ENCODE measurements at places on chromosomes 3 and 15. TPM values are rescaled to one million over a fixed set of nuclear protein-coding genes. Genes with fewer than 3 reads are reported as not detected.

DNA sequence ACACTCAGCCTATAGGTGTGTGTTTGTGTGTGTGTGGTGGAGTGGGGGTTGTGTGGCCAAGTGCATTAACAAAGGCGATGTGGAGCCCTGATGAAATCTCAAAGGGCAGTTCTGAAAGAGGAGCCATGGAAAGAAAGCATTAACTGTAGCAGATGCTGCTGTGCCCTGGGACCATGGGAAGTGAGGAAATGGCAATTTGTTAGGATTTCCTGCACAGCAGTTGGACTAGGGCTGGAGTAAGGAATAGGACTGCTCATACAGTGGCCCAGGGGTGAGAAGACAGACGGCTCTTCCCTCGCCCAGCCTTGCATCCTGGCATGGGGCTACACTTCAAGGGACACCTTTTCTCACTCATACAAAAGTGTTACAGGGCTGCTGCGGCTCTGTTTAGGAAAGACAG lies 12.3 kb upstream of the ZBTB38 start:
- H3K27ac ChIP-seq = no peak overlapping the region
- no peak overlapping the region for H3K4me3 ChIP-seq
- H3K27me3 ChIP-seq = no peaks in the 10 kb centered on the region
- H3K4me1 ChIP-seq = peaks cover 11% of the 10 kb centered on the region

GRCh38 chr15:67409175-67409574 lies 111.8 kb upstream of the C15orf61 start:
- H3K4me1 ChIP-seq = peaks cover 14% of the 10 kb centered on the region
- H3K4me3 ChIP-seq = no peak overlapping the region

DNA sequence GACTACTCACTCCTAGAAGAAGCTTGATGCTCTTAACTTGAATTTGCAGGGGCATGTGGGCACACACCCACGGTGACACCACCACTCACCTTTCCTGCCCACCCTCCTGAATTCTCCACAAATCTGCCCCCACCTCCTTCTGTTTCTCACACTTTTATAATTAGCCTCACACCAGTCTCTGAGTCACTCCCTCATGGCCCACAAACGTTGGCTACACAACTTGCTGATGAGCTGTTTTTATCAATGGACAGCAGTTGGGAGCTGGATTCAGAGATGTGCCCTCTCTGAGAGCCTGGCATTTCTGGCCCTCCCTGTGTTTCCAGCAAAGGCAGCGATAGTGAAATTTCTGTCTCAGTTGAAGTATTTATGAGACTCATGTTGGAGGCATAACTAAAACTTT lies 1.3 kb downstream of the COLQ start:
- no peaks in the 10 kb centered on the region for H3K36me3 ChIP-seq
- no peaks in the 10 kb centered on the region for H3K27me3 ChIP-seq
- H3K4me3 ChIP-seq = no peak overlapping the region
- no peaks in the 10 kb centered on the region for H3K4me1 ChIP-seq
- DNase-seq = no peak
- no peak overlapping the region for H3K27ac ChIP-seq

GRCh38 chr3:136772709-136773108 lies 20.5 kb upstream of the STAG1 start:
- no peak overlapping the region for H3K27ac ChIP-seq
- H3K27me3 ChIP-seq = no peaks in the 10 kb centered on the region
- no peak overlapping the region for H3K4me3 ChIP-seq
- H3K36me3 ChIP-seq = no peaks in the 10 kb centered on the region
- no peaks in the 10 kb centered on the region for H3K4me1 ChIP-seq

DNA sequence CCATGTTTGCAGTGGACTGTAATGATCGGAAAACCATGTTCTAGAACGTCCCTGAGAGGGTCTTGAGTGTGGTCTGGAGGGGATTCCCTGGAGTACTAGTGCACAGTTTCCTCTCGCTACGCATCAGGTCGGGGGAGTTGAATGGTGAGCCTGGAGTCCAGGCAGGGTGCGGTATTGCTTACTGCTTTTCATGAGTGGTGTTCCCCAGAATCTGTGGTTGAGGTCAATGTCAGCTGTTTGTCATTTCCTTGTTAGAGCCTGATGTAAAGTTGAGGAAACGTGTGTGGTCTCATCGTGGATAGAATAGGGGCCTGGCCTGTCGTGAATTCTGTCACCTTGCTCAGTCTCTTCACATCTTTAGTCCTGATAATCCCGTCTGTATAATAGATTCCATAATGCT lies 328.2 kb upstream of the LRRFIP2 start:
- H3K27me3 ChIP-seq = no peaks in the 10 kb centered on the region
- no peak for DNase-seq
- no peaks in the 10 kb centered on the region for H3K4me1 ChIP-seq

DNA sequence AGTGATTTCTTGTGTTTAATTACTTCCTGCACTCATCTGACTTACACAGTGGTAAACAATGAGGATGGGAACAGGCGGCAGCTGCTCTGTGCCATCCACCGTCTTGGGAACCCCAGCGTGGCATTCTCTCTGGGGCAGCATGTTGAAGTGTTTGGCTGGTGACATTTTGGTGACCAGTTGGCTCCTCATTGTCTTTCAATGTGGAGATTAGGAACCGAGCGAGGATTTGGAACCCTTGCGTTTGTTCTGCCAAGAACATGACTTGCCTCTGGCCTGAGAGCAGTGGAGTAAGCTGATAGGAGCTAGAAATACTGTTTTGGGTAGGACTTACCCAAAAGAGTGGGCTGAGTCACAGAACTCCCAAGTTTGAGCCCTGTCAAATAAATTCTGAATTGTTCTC lies 88.8 kb downstream of the IGF1R start:
- DNase-seq = no peak
- no peak overlapping the region for H3K4me3 ChIP-seq
- no peaks in the 10 kb centered on the region for H3K36me3 ChIP-seq
- H3K27me3 ChIP-seq = no peaks in the 10 kb centered on the region
- H3K4me1 ChIP-seq = no peaks in the 10 kb centered on the region

DNA sequence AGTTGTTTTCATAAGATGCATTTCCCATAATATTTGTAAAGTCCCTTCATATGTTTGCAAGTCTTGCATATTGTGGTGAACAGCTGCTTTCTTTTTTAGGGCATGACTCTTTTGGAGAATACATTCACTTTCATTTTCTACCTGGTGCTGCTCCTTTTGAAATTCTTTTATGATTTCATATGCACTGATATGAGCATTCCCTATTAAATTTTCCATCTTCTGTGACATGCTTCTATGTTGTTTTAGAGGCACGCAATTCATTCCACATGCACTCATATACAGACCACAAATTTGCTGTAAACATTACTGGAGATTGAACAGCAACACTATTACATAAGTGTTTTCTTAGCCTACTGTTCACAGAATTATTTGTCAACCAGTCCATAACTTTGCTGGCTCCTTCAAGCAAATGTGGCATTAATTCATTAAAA lies 92.8 kb upstream of the TNFSF10 start:
- no peaks in the 10 kb centered on the region for H3K36me3 ChIP-seq
- H3K4me3 ChIP-seq = no peak overlapping the region
- DNase-seq = no peak
- H3K4me1 ChIP-seq = no peaks in the 10 kb centered on the region
- H3K27ac ChIP-seq = no peak overlapping the region
- H3K27me3 ChIP-seq = no peaks in the 10 kb centered on the region

- H3K36me3 ChIP-seq = peaks cover 1% of the 10 kb centered on the region
- no peaks in the 10 kb centered on the region for H3K4me1 ChIP-seq
- H3K27ac ChIP-seq = no peak overlapping the region
- H3K27me3 ChIP-seq = 0 out of 2 replicates have a peak, but pooled peaks cover 8% of the 10 kb centered on the region
- no peak for DNase-seq
- H3K4me3 ChIP-seq = no peak overlapping the region
Observed at GRCh38 chr15:79308874-79309273, 2.0 kb upstream of the TMED3 start.

DNA sequence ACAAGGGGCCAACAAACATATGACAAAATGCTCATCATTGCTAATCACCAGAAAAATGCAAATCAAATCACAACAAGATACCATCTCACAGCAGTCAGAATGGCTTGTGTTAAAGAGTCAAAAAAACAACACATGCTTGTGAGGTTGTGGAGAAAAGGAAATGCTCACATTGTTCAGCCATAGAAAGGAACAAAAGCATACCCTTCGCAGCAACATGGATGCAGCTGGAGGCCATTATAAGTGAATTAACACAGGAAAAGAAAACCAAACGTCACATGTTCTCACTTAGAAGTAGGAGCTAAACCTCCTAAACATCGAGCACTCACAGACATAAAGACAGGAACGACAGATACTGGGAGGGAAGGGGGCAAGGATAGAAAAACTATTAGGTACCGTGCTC lies 678.4 kb upstream of the GRM7 start:
- no peaks in the 10 kb centered on the region for H3K4me1 ChIP-seq
- no peak overlapping the region for H3K4me3 ChIP-seq
- no peaks in the 10 kb centered on the region for H3K27me3 ChIP-seq
- H3K36me3 ChIP-seq = no peaks in the 10 kb centered on the region
- DNase-seq = no peak

GRCh38 chr3:134697830-134698689 lies 47.2 kb upstream of the KY start:
- H3K4me1 ChIP-seq = no peaks in the 10 kb centered on the region
- H3K27ac ChIP-seq = no peak overlapping the region
- H3K27me3 ChIP-seq = no peaks in the 10 kb centered on the region

DNA sequence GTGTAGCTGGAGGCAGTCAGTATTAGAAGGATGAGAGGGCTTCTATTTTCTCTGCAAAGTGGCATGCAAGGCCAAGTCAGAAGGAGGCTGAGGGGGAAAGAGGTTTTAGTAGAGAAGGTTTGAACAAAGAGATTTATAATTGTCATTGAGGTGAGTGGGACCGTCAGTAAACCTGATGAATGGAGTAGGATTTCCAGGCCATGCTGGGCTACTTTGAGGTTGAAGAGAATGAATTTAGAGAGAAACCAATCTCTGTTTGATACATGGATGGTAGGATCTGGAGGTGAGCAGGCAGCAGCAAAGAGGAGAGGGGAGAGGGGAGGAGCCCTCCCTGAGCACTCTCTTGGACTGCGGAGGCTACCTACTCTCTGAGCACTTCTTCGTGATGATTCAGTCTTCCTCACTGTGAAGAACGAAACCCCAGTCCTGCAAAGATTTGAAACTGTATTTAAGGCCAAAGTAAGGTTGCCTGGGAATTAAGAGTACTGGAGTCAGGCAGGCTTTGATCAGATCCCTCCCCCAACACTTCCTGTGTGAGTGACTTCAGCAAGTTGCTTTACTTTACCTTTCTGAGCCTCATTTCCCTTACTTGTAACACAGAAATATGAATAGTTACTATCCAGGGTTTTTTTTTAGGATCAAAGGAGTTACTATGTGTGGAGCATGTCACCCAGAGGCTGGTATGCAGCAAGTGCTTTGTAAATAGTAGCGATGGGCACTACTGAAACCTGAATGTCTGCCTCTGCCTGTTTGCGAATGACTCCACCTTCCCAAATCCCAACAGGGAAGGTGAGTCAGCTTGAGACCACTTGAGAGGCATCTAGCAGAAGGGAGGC lies 75.8 kb downstream of the RPL39L start:
- no peaks in the 10 kb centered on the region for H3K27me3 ChIP-seq
- H3K27ac ChIP-seq = no peak overlapping the region
- DNase-seq = no peak
- no peaks in the 10 kb centered on the region for H3K4me1 ChIP-seq
- H3K4me3 ChIP-seq = no peak overlapping the region

DNA sequence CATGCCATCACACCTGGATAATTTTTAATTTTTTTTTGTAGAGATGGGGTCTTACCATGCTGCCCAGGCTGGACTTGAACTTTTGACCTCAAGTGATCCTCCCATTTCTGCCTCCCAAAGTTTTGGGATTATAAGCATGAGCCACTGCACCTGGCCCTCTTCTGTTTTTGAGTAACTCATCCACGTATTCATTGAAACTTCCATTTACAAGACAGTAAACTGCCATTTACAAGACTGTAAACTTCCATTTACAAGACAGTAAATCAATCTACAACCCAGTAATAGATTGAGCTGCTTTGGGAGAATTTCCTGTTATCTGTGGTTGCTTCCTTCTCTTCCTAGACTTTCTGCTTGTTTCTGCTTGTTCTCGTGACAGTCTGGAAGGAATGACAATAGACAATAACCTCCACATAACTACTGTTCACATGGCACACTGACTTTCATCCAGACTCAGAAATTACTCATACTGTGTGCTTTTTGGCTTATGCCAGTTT lies 114.7 kb upstream of the CCNL1 start:
- no peak for DNase-seq
- no peaks in the 10 kb centered on the region for H3K36me3 ChIP-seq
- no peak overlapping the region for H3K27ac ChIP-seq
- H3K4me1 ChIP-seq = no peaks in the 10 kb centered on the region
- no peaks in the 10 kb centered on the region for H3K27me3 ChIP-seq
- H3K4me3 ChIP-seq = no peak overlapping the region

DNA sequence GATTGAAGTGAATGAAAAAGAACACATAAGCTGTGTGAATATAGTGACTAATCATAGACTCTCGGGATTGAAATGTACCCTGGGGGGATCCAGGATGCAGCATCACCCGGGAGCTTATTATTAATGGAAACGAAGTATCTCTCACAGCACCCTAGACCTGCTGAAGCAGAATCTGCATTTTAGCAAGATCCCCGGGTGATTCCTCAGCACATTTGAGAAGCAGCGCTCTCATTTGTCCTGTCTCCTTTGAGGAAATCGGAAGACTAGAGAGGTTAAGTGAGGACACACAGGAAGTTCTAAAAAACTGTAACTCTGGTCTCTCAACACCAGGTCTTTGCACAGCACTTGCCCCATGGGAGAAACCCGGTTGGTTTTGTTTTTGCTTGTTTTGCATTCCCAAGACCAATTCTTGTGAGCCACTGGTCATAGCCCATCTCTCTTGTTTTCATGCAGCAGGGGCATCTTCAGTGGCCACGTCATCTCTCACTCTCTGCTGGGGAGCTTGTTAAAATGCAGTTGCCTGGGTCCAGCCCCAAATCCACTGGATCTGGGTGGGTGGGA lies 30.2 kb downstream of the ZNF710 start:
- peak; percentile 14 for DNase-seq
- H3K4me1 ChIP-seq = no peaks in the 10 kb centered on the region

- no peaks in the 10 kb centered on the region for H3K4me1 ChIP-seq
- no peaks in the 10 kb centered on the region for H3K27me3 ChIP-seq
- no peak for DNase-seq
- H3K27ac ChIP-seq = no peak overlapping the region
- no peaks in the 10 kb centered on the region for H3K36me3 ChIP-seq
- no peak overlapping the region for H3K4me3 ChIP-seq
Observed at GRCh38 chr3:109241459-109242186, 74.7 kb downstream of the DPPA2 start.

GRCh38 chr3:14788644-14789043 lies 30.1 kb upstream of the FGD5 start:
- no peaks in the 10 kb centered on the region for H3K36me3 ChIP-seq
- H3K27me3 ChIP-seq = peaks cover 17% of the 10 kb centered on the region
- no peak overlapping the region for H3K4me3 ChIP-seq
- no peak overlapping the region for H3K27ac ChIP-seq

The ZSCAN2 gene
- total RNA-seq = 10.5 TPM

The CYP8B1 gene
- not detected for total RNA-seq

The SPPL2A gene
- total RNA-seq = 39.3 TPM

The ATP10A gene
- total RNA-seq = 1.7 TPM

The FANCD2OS gene
- total RNA-seq = not detected

The GATA2 gene
- total RNA-seq = 19.8 TPM

The MAP6D1 gene
- 7.0 TPM for total RNA-seq

The ACKR2 gene
- not detected for total RNA-seq

The FGF12 gene
- not detected for total RNA-seq

Data from SJCRH30 (cell line).